Hematopoietic multipotent progenitor cell treated with erythropoietin and hydrocortisone succinate and interleukin-3 and kit ligand, for 6 days (in vitro differentiated cells): ENCODE measurements at places on chromosomes 7 and 10.

- DNase-seq = no peak
These were observed 20.7 kb downstream of the OR13A1 start for GRCh38 chr10:45294681-45295080.

- no peak for DNase-seq
These were observed 89.6 kb downstream of the PPP1R17 start for GRCh38 chr7:31776616-31777015.

DNA sequence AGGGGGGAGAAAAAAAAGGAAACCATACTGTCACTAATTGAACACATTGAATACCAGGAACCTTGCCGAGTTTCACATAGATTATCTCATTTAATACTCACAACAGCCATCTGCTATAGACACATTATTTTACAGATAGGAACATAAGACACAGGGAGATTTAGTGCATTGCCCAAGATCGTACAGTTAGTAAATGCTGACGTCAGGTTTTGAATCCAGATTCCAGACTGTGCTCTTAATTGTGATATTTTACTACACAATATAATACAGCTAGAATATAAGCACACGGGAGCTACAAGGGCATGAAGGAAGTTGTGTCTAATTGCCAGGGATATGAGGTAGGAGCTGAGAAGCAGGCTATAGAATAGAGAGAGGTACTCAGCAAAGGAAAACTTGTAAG is 93.9 kb upstream of the MINDY3 start:
- DNase-seq = no peak

GRCh38 chr7:14825912-14826311 is 76.6 kb downstream of the DGKB start:
- no peak for DNase-seq

GRCh38 chr10:78618050-78618449 is 450.7 kb upstream of the ZMIZ1 start:
- no peak for DNase-seq

DNA sequence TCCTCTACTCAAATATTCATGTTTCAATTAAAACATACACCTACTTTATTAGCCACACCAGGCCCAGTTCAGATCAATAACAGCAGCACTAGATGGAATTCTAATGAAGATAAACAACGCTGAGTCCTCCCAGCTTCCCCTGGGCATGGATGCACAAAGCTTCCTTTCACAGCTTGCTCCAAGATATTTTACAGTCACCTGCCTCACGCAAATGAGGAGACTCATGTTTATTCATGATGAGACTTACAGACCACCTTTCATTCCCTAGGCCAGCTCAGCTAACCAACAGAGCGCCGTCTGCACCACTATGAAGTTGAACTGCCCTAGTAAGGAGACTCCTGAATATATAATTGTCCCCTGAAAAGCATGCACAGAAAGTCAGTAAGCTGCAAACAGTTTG is 283.0 kb upstream of the AOAH start:
- DNase-seq = no peak

- DNase-seq = no peak
These were observed 27.7 kb downstream of the ALDH18A1 start for GRCh38 chr10:95628786-95629185.

- no peak for DNase-seq
These were observed 62.2 kb downstream of the ARHGAP22 start for GRCh38 chr10:48542471-48543181.
